Stimulated activated CD4-positive, alpha-beta T cell treated with anti-CD3 and anti-CD28 coated beads, Interleukin-1b, Interleukin-23, amount 100 ng/mL, for 1 hour (primary cell): ENCODE measurements at places on chromosomes 6 and 20.

- DNase-seq: no peak
Measured at GRCh38 chr6:54037277-54037779, 73.9 kb upstream of the MLIP start.

GRCh38 chr6:112434896-112435435 is 87.8 kb downstream of the RFPL4B start:
- DNase-seq: no peak

GRCh38 chr6:151130329-151130728 is 109.4 kb upstream of the AKAP12 start:
- no peak for DNase-seq

GRCh38 chr20:48776306-48776705 is 51.5 kb downstream of the PREX1 start:
- DNase-seq: no peak

DNA sequence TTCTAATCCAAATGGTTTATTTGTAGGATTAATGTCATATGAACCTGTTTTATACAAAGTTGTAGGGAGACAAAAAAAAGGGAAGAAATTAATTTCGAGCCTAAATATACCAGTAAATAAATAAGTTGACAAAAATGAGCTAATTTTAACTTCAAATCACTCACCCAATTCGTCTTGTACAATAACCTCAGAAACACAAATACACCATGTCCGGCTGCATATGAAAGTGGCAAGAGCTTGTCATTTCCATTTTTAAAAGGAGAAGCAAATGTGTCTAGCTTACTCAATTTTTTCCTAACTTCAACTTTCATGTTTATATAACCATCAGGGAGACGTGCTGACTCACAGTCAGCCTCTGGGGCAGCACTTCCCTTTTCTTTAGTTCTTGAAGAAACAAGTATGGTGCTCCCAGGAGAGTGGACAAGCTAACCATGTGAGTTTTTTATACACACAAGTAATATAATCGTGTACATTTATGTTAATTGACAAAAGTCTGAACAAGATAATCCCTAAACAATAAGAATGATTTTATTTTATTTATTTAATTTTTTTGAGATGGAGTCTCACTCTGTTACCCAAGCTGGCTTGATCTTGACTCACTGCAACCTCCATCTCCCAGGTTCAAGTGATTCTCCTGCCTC is 55.5 kb upstream of the SGK1 start:
- no peak for DNase-seq

GRCh38 chr20:57774951-57775350 is 65.1 kb upstream of the PMEPA1 start:
- no peak for DNase-seq

GRCh38 chr6:3795836-3796718 is 44.6 kb upstream of the PXDC1 start:
- DNase-seq: no peak

GRCh38 chr6:11766589-11767450 is 11.8 kb downstream of the ADTRP start:
- no peak for DNase-seq

DNA sequence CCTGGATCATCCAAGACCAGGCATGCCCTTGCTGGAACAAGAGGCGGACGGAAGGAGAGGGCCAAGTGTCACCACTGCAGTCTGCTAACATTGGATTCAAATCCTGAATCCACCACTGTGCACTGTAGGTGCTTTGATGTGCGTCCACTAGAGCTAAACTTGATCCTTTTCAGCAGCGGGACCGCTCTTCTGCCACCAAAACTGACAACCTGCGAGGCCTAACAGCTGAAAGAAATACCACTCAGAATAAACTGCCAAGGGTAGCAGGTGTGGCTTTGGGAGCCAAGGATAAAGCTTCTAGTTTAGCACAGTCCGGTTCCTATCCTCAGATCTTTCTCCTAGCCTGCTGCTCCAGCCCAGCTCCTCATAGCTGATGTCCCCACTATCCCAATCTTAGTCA is 108.0 kb downstream of the ATXN1 start:
- no peak for DNase-seq

DNA sequence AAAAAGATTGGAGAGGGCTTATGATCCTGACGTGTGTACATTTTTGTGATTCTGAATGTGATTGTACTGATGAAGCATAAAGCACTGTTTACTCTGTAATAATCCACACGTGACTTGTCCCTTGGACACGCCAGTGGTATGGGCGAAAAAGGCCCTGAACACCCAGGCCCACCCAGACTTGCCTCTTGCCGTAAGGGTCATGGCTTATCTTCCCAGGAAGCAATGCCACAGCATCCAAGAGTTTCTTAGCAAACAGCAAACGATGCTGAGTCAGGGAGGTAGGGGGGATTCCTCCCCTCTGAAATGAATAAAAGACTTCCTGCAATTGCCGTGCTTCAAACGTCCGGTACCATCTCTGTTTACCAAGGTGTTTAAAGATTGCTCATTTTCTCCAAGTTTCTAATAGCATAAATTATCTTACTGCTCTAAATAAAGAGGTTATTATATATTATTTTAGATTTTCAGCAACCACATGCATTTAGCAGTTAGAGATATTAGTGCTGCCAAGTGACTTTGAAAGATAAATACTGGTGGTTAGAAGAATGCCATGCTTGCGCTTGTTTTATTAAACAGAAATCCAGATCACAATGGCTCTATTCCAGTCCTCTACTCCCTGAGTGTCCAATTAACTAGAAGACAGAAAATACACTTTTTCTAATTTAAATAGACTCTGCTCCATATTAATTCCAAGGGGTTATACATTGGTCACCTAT is 212.8 kb upstream of the CST7 start:
- no peak for DNase-seq

GRCh38 chr6:39298061-39298460 is 16.2 kb downstream of the KCNK17 start:
- DNase-seq: no peak

DNA sequence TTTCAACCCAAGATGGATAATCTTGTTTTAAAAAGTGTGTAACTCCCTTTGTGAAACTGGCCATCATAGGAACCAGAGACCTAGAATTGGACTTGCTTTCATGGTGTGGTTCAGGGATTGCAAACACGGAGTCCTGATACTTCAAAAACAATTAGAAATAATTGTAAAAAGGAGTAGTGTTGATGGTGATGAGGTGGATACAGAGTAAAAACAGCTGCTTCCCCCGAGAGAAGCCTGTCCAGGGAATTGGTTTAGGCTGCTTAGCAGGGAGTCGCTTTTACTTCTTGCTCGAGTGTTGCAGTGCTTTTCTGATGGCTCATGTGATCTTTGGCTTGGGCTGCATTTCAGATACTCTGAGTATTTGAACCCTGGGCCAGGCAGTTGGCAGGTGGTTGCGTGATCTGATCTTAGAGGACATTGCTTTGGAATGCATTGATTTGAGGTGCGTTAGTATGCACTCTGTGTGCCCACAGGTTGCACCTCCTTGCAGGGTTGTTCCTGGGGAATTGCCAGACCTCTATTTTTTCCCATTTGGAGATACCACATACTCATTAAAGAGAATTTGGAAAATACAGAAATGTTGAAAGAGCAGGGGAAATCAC is 19.5 kb downstream of the KIF3B start:
- no peak for DNase-seq

DNA sequence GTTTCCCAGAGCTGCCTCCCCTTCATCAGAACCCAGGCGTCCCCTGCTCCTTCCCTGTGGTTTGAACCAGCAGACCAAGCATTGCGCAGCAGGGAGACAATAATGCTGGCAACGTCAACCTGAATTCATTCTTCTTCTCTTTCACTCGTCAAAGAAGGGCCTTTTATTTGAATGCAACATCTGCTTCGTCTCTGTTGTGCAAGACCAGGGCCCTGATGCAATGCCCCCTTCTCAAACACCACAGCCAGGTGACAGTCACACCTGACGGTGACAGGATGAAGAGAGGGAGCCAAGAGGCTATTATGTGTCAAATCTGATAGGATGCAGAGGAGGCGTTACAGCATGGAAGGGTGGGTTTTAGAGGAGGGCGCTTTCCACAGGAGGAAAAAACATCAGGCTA is 8.0 kb downstream of the INSM1 start:
- no peak for DNase-seq

GRCh38 chr6:33431880-33432541 is 12.1 kb downstream of the SYNGAP1 start:
- DNase-seq: no peak

DNA sequence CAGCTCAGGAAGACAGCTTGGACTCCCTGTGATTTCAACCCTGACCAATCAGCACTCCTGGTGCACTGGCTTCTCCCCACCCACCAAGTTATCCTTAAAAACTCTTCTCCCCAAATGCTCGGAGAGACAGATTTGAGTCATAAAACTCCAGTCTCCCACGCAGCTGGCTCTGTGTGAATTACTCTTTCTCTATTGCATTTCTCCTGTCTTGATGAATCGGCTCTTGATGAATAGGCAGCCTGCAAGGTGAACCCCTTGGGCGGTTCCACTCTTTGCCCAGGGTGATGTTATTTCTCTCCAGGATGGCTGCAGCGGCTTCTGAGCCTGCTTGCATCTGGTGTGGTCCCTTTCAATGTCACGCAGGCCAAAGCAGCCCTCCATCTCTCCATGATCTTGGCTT is 12.4 kb downstream of the SLC52A3 start:
- DNase-seq: no peak

- DNase-seq: no peak
Measured at GRCh38 chr6:20370393-20370792, 31.3 kb upstream of the E2F3 start.
